ENCODE measurements at places on chromosomes 11 and 22. TPM values are rescaled to one million over a fixed set of nuclear protein-coding genes. Genes with fewer than 3 reads are reported as not detected.

Gene RBX1
- total RNA-seq = 99.4 TPM

DNA sequence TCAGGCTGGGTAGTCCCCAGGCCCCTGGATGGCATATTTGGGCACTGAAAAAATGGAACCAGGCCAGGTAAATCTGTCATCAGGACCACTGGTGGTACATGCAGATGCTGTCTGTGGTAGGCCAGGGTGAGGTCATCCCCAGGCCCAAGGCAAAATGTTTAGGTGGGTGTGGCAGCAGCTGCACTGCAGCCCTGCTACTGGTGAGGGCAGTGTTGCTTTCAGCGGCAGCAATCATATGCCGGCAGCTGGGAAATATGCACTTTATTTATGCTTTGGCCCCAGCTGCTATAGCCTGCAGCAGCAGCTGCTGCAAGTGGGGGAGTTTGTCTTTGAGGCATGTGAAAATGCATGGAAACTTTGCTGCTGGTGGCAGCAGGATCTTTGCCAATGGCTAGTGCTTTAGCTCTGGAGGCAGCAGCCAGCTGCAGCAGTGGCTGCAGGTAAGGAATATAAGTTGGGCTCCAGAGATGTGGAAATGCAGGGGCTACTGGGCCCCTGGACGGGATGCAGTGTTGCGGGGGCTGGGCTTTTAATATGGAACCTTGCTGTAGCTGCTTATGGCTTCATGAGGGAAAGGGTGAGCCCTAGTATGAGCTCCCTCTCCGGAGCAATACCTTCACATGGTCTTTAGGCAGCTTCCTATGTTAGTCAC lies 365.7 kb upstream of the CADM1 start:
- peaks cover 2% of the 10 kb centered on the region for H3K27me3 ChIP-seq
- no peaks in the 10 kb centered on the region for H3K36me3 ChIP-seq
- H3K4me3 ChIP-seq = no peak overlapping the region
- no peaks in the 10 kb centered on the region for H3K4me1 ChIP-seq

DNA sequence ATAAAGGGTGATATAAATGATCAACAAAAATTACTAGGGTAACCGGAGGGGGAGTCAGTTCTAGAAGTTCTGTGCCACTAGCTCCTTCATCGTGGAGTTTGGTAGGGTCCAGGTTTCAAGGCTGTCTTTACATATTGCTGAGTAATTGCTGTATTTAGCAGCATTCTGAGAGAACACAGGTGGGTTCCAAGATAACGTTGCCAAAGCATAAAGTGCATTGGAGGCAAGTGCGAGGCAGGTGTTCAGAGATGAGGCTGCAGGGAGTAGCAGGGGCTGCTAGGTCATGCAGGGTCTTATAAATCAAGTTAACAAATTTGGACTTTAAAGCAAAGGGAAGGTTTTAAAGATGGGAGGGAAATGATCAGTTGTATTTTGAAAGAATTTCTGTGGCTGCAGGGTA lies 17.8 kb downstream of the SGSM3 start:
- H3K4me3 ChIP-seq = no peak overlapping the region
- H3K4me1 ChIP-seq = peaks cover 56% of the 10 kb centered on the region
- no peaks in the 10 kb centered on the region for H3K27me3 ChIP-seq
- H3K27ac ChIP-seq = no peak overlapping the region
- H3K36me3 ChIP-seq = no peaks in the 10 kb centered on the region

GRCh38 chr11:36109850-36110606 lies 166.2 kb downstream of the LDLRAD3 start:
- DNase-seq = no peak
- no peak overlapping the region for H3K27ac ChIP-seq
- H3K36me3 ChIP-seq = no peaks in the 10 kb centered on the region
- no peaks in the 10 kb centered on the region for H3K4me1 ChIP-seq

DNA sequence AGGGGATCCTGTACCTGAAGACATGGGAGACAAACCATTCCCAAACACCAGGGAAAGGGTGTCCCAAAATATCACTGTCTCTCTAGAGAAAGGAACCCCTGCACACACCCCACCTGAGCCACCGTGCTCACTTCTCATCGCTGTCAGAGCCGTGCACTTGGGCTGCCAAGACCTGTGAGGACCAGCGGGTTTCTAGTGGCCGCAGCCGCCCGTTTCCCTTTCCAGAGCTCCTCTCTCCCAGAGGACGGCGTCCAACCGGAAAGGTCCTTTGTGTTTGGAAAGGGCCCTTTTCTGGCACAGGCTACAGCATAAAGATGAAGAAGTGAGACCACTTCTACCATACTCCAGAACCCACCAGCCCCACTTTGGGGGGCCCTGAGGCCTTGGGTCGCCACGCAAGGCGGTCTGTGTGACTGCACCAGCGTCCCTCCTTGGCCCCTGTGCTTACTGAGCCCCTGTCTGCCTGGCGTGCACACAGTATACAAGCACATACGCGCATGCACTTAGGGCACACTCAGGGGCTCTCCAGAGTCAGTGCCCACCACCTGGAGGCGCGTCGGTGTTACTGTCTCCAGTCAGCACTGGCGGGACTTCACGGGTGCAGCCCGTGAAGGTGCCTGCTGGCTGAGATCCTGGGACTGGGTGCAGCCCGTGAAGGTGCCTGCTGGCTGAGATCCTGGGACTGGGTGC lies 381.8 kb downstream of the TBC1D22A start:
- no peaks in the 10 kb centered on the region for H3K36me3 ChIP-seq
- no peak overlapping the region for H3K4me3 ChIP-seq
- no peak for DNase-seq
- no peak overlapping the region for H3K27ac ChIP-seq
- H3K27me3 ChIP-seq = no peaks in the 10 kb centered on the region

DNA sequence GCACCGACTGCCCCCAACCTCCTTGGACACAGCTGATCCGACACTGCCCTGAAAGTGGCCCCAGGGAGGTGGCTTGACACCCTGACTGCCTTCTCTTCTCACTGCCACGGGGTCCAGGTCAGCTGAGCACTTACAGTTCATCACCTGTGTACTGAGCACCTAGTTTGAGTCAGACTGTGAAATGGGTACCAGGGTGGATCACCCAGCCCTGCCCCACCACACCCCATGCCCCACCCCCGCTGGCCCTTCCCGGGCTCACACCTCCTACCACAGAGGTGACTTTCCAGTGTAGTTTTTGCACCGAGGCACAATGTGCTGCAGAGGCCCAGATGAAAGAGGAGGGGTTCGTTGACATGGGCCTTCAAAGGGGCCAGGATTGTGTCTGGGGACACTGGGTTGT lies 59.5 kb downstream of the PRDM11 start:
- H3K27me3 ChIP-seq = no peaks in the 10 kb centered on the region
- DNase-seq = no peak
- H3K27ac ChIP-seq = no peak overlapping the region

GRCh38 chr11:47175746-47176327 lies 842 bp downstream of the ARFGAP2 start:
- peak overlapping the region; percentile 98 for H3K4me3 ChIP-seq
- peaks cover 41% of the 10 kb centered on the region for H3K4me1 ChIP-seq
- H3K27me3 ChIP-seq = no peaks in the 10 kb centered on the region
- DNase-seq = no peak
- H3K36me3 ChIP-seq = peaks cover 24% of the 10 kb centered on the region

- peaks cover 21% of the 10 kb centered on the region for H3K27me3 ChIP-seq
- DNase-seq = no peak
- no peaks in the 10 kb centered on the region for H3K36me3 ChIP-seq
- no peak overlapping the region for H3K27ac ChIP-seq
- H3K4me3 ChIP-seq = no peak overlapping the region
- no peaks in the 10 kb centered on the region for H3K4me1 ChIP-seq
Measured at GRCh38 chr22:27670701-27671412, 130.7 kb downstream of the MN1 start.

Gene RBMXL2
- total RNA-seq = not detected

Gene SCN4B
- total RNA-seq = 0.22 TPM

DNA sequence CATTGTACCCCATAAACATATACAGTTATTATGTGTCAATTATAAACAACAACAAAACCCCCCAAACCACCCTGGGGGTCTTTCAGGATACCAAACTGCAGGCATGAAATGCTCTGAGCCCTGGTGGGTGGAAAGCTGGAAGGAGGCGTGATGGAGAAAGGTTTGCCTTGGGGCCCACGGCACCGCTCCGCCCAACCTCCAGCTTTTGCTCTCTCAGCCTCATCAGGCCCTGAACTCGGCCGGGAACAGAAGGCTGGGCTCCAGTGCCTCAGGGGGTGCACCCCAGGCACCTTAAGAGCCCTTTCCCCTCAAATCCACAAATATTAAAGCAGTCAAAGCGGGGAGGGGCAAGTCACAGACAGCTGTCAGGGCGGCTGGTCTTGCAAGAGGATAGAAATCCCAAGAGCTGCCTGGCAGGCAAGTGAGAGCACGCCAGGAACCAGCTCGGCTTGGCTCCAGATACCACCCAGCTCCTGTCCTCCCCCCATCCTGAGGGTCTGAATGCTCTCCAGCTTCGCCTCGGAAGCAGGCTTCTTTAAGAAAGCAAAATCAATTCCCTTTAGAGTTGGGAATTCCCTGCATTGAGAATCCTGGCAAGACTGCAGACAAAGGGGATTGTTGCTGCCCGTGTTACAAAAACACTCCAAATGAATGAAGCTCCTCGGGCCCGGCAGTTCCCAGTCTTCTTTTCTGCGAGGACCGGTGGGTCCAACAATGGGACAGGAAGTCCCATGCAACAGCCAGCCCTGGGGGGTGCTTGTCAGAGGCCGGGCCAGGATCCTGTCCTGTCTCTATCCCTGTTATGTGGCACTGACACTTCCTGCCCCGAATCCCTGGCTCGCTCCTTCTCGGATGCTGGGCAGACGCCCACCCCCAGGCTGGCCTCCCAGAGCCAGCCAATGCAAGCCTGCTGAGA lies 80.8 kb downstream of the NAT10 start:
- no peaks in the 10 kb centered on the region for H3K36me3 ChIP-seq
- H3K27me3 ChIP-seq = peaks cover 3% of the 10 kb centered on the region
- no peak for DNase-seq
- no peak overlapping the region for H3K27ac ChIP-seq
- H3K4me1 ChIP-seq = peaks cover 4% of the 10 kb centered on the region
- H3K4me3 ChIP-seq = no peak overlapping the region

Gene FAT3
- not detected for total RNA-seq

- H3K4me3 ChIP-seq = no peak overlapping the region
- H3K27ac ChIP-seq = no peak overlapping the region
- H3K27me3 ChIP-seq = peaks cover 13% of the 10 kb centered on the region
- DNase-seq = peak; percentile 3
Measured at GRCh38 chr22:48889209-48889830, 938.4 kb downstream of the BRD1 start.

DNA sequence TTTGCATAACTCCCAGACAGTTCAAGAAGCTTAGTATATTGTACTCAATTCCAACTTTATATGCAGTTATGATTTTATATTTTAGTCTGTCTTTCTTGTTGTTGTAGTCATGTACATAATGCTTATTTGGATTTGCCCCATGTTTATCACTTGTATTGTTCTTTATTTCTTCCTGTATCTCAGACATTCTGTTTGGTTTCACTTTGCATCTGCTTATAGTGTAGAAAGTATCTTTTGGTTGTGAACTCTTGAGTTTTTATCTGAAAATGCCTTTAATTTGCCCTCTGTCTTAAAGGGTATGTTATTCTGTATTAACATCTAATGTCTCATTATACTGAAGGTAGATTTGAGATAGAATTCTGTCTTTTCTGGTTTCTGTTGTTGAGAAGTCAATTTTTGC lies 275.4 kb downstream of the DYNC2H1 start:
- DNase-seq = no peak
- H3K4me3 ChIP-seq = no peak overlapping the region
- no peak overlapping the region for H3K27ac ChIP-seq
- no peaks in the 10 kb centered on the region for H3K36me3 ChIP-seq
- H3K27me3 ChIP-seq = no peaks in the 10 kb centered on the region
- H3K4me1 ChIP-seq = peaks cover 2% of the 10 kb centered on the region

DNA sequence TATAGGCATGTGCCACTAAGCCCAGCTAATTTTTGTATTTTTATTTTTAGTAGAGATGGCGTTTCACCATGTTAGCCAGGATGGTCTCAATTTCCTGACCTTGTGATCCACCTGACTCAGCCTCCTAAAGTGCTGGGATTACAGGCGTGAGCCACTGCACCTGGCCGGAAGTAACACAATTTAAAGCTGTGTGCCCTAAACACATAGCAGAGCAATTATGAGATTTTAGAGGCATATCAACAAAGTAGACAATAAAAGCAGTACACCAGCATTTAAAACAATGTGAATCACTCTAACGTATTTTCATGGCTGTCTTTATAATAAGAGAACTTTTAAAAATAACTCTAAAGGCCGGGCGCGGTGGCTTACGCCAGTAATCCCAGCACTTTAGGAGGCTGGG lies 42.4 kb downstream of the PRR14L start:
- peaks cover 27% of the 10 kb centered on the region for H3K36me3 ChIP-seq
- no peaks in the 10 kb centered on the region for H3K4me1 ChIP-seq
- H3K27me3 ChIP-seq = no peaks in the 10 kb centered on the region
- H3K4me3 ChIP-seq = no peak overlapping the region

DNA sequence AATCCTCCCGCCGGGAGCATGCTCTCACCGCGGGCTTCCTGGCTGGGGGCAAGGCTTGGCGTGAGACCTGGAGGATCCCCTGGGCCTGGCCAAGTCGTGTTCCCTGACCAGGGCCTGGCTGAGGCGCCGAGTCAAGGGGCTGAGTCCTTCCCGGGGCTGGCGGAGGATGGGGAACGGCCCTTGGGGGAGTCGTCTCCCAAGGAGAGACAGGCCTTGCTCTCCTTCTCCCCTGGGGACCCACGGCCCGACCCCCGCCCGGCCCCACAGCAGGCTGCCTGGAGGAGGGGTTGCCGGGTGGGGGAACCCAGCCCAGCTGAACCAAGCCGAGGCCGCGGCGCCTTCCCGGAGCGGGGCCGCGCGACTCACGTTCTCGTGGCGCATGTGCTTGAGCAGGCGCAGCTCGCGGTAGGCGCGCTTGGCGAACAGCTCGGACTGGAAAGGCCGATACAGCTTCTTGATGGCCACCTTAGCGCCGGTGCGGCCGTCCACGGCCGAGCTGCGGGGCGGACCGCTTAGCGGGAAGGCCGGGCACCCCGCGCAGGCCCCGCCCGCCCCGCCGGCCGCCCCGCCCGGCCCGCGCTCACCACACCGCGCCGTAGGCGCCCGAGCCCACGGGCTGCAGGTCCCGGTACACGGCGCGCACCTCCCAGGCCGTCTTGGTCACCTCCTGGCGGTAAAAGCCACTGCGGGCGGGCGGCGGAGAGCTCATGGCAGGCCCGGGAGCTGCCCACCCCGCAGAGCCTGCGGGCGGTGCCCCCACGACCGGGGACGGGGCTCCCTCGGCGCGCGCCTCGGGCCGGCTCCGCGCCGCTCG lies 475 bp downstream of the MAPK12 start:
- H3K36me3 ChIP-seq = no peaks in the 10 kb centered on the region
- peaks cover 5% of the 10 kb centered on the region for H3K4me1 ChIP-seq
- H3K27ac ChIP-seq = no peak overlapping the region
- DNase-seq = peak; percentile 38

Gene C11orf87
- not detected for total RNA-seq

- H3K4me3 ChIP-seq = no peak overlapping the region
- no peak overlapping the region for H3K27ac ChIP-seq
- peaks cover 5% of the 10 kb centered on the region for H3K36me3 ChIP-seq
- no peak for DNase-seq
Measured at GRCh38 chr11:75576017-75576416, 14.0 kb downstream of the SERPINH1 start.

- H3K4me1 ChIP-seq = no peaks in the 10 kb centered on the region
- no peak overlapping the region for H3K27ac ChIP-seq
- H3K4me3 ChIP-seq = no peak overlapping the region
- H3K36me3 ChIP-seq = no peaks in the 10 kb centered on the region
- H3K27me3 ChIP-seq = peaks cover 3% of the 10 kb centered on the region
Measured at GRCh38 chr11:33211580-33211979, 45.6 kb upstream of the HIPK3 start.
